ENCODE measurements at places on chromosomes 3 and 15.
A peak's percentile ranks its signal among the peaks of the same experiment; 100 is the strongest.

- peak; percentile 70 for DNase-seq
These were observed 755.5 kb upstream of the SEMA6D start for GRCh38 chr15:46961795-46962194.

- no peak for DNase-seq
These were observed 8.5 kb downstream of the CHRD start for GRCh38 chr3:184388164-184388935.

DNA sequence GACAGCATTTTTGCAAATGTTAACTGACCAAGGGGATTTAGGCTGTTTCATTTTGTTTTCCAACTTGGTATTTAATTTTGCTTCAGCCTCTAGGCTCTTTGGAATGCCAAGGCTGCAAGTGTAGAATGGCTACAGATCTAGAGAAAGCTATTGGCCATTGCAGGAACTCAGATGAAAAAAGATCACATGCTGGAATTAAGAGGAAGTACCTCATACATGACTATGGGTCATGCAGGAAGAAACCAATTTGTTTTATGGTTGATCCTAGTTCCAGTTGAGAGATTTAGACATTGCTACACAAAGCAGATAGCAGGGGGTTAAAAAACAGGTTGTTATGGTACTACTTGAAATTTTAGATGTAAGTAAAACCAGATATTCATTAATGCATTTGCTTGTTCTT is 12.7 kb upstream of the CLDN16 start:
- DNase-seq, result no peak

GRCh38 chr3:124747111-124747981 is 17.1 kb downstream of the UMPS start:
- DNase-seq, result no peak

- no peak for DNase-seq
These were observed 113.3 kb upstream of the GBE1 start for GRCh38 chr3:81874738-81875137.

DNA sequence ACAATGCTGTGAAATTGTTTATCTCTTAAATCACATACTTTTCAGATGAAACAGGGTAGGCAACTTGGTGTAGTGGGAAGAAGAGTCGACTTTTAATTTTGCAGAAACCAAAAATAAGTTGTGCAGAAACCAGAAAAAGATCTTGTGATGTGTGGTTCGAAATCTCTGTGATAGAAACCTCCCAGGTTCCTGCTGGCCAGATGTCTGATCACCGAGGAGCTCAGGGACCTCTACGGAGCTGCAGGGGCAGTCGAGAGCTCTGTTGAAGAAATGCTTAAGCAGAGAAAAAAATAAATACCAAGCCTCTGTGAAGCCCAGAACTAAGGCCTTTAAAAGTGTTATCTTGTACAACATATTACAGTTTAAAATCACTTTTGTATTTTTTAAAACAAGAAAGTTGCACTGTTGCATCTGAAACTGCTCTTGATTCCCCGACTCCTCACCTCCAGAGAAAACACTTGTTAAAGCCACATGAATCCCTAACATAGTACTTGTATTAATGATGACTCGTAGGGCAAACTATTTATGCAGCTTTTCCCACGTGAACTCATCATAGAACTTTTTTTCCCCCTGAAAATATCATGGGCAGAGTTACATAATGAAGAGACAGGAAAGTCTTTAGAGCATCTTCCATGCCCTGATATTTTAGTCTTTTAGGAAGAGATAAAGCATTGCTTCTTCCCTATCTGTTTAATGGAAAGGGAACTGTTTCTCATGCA is 51.3 kb downstream of the CCK start:
- no peak for DNase-seq

- DNase-seq, result no peak
These were observed 149.5 kb upstream of the THBS1 start for GRCh38 chr15:39431376-39431775.

GRCh38 chr3:149316437-149316836 is 17.0 kb downstream of the TM4SF18 start:
- DNase-seq, result no peak

- DNase-seq, result peak; percentile 31
These were observed 975.5 kb upstream of the CFAP20DC start for GRCh38 chr3:60025096-60026050.

GRCh38 chr3:112848196-112848595 is 1.5 kb upstream of the CD200R1L start:
- no peak for DNase-seq

DNA sequence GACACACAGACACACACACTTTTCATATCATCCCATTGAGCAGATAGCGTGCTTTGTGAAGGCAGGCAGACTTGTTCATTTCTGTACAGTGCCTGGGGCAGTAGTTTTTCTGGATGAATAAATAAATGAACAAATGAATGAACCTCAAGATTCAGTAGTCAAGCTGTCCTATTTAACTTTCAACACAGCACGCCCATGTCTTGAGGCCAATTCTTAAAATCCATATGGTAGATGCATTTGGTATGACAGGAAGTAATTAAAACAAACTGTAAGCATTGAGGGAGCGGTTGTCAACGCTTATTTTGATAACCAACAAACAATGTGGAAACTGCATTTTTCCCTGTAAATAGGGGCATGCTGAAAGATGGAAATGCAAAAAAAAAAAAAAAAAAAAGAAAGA is 80.0 kb upstream of the BNC1 start:
- no peak for DNase-seq
